Frontal cortex (tissue), 4 donors: ENCODE measurements at places on chromosomes 3 and 15. TPM values are rescaled to one million over a fixed set of nuclear protein-coding genes. Genes with fewer than 3 reads are reported as not detected.

DNA sequence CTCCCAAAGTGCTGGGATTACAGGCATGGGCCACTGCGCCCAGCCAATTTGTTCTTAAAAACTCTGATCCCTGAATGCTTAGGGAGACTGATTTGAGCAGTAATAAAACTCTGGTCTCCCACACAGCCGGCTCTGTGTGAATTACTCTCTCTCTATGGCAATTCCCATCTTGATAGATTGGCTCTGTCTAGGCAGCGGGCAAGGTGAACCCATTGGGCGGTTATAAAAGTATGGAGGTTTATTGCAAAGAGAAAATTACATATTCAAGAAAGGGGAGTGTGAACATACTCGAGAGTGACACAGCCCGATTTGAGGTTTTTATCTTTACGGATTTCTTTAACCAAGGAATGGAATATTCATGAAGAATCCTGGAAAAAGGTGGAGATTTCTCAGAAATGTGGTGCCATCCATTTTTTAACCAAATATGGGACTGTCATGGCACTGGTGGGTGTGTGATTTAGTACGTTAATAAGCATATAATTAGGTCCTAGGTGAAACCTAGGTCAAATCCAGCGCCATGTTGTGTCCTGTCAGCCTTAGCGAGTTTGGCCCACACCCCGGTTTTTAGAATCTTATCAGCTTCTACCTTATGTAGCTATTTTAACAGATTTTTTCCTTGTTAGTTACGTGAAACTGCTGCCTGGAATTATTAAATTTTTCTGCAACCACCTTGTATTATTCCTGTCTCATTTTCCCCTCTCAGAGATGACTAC lies 7.2 kb upstream of the GMPS start:
- no peak for DNase-seq

DNA sequence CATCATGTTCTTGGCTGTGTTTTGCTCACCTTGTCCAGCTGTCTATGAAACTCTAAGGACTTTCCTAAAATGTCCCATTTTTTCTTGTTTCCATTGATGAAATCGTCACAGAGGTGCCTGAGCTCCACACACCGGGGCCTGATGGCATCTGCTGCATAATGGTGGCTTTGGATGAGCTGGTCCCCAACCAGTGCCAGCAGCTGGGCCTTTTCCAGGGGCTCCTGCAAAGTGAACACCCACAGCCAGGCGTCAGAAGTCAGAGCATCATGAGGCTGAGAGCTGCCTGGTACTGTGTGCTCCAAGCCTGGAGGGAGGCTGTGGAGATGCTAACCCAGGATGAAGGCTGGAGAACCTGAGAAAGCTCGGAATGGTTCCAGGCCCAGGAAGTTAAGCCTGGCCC lies 46.9 kb downstream of the B3GNT5 start:
- DNase-seq: no peak

GRCh38 chr15:93809516-93809915 lies 421.8 kb upstream of the MCTP2 start:
- no peak for DNase-seq

- DNase-seq: no peak
Observed at GRCh38 chr15:36879568-36880222, 220.7 kb downstream of the MEIS2 start.

DNA sequence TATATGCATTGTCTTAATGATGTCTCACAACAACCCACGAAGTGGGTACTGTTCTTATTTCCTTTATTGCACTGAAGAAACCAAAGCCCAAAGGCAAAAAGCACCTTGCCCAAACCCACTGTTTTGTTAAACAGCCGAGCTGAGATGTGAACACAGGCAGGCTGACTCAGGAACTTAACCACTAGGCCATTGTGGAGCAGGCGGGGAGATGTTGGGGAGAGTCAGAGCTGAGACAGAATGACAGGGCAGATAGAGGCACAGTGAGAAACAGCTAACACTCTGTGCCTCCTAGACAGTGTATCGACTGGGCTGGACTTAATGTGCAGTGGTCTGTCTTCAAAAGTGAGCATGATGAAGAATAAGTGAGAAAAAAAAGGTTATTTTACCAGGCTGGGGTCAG lies 56.5 kb downstream of the RPLP1 start:
- no peak for DNase-seq

- no peak for DNase-seq
Observed at GRCh38 chr3:169255511-169255910, 408.0 kb downstream of the MECOM start.

GRCh38 chr3:36579746-36580145 lies 184.6 kb downstream of the DCLK3 start:
- no peak for DNase-seq

GRCh38 chr3:82474711-82475110 lies 713.3 kb upstream of the GBE1 start:
- no peak for DNase-seq

Gene SNURF
- 34.2 TPM for total RNA-seq

Gene CILP
- total RNA-seq: 0.41 TPM

Gene ERICH6
- under 0.01 TPM for total RNA-seq

DNA sequence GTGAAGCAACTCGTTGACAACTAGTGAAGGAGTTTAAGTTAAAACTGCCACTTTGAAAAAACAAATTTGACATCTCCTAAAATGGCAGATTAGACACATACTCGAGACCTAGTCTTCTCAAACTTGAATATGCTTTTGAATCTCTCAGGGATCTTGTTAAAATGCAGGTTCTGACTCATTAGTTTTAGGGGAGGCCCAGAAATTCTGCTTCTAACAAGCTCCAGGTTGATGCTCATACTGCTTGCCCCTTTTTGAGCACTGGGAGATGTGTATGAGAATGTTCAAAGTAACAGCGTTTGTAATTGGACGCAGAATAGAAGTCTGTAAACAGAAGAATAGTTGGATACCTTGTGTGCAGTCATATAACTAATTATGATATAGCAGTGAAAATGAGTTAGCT lies 1.6 kb downstream of the C3orf38 start:
- DNase-seq: no peak

DNA sequence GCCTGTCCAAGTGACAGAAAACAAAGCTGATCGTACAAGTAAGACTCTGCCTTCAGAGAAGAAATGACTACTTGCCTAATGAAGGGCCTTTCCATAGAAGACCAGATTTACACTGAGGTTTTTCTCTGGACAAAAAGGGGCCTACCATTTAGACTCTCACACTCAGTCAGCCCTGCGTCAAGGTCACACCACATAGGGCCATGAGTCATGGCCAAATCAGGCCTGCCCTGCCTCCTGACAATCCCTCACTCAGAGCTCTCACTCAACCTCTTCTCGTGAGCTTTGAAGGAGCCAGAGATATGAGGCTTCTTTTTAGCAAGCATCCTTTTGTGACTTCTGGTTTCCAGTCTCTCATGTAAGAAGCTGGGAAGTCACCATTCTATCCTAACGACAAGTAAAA lies 68.1 kb upstream of the NMNAT3 start:
- no peak for DNase-seq

Gene ATXN7
- total RNA-seq: 6.9 TPM

DNA sequence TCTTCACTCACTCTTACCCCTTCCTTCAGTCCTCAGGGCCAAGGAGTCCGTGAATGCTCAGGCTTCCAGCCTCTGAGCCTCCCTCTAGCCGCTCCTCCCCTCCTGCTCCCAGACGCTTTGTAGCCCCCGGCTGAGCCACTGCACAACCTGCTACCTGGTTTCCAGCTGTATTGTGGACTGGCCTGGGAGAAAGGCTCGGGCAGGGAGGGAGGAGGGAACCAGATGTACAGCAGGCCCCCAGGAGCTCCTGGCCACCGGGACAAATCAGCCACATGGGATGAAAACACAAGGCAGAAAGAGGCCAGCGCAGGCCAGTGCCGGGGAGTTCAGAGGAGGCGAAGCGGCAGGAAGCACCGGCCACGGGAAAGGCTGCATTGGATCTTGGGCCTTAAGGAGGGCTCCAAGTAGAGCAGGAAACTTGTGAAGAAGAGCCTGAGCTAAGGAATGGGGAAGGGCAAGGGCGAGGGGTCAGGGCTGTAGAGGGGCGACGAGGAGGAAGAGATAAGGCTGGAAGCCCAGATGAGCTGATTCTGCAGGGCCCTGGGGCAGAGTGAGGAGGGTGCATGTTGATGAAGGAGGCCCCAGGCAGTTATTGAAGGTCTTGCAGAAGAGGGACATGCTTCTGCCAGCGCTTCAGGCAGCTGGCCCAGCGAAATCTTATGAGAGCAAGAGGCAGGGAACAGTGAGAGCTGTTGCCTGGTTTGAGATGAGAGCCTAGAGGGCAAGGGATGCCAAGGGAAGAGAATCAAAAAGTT lies 14.3 kb downstream of the CPN2 start:
- no peak for DNase-seq

DNA sequence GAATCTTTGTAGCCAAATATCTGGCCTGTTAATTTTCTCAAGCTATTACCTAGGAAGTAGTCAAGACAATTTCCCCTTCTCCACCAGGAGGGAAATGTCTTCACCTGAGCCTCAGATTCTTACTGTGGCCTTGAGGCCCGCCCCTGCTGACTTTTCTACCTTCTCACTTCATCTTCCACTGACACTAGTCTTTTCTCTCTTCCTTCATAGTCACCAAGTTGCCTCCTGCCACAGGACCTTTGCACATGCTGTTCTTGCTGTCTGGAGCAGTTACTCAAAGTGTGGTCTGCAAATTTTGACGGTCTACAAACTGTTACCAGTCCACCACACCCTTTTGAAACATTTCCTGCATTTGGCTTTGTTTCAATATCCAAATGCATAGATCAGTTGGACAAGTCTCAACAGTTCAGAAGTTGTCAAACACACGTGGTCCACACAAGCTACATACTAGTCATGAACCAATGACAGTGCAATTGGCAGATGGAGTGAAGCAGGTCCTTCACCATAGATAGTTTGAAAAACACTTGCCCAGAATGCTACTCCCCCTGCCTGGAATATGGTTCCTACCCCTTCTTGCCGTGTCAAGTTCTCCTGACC lies 100.5 kb downstream of the OSBPL10 start:
- no peak for DNase-seq

- no peak for DNase-seq
Observed at GRCh38 chr3:35784169-35784568, 144.8 kb downstream of the ARPP21 start.

GRCh38 chr3:183268366-183268765 lies 15.3 kb downstream of the B3GNT5 start:
- no peak for DNase-seq

DNA sequence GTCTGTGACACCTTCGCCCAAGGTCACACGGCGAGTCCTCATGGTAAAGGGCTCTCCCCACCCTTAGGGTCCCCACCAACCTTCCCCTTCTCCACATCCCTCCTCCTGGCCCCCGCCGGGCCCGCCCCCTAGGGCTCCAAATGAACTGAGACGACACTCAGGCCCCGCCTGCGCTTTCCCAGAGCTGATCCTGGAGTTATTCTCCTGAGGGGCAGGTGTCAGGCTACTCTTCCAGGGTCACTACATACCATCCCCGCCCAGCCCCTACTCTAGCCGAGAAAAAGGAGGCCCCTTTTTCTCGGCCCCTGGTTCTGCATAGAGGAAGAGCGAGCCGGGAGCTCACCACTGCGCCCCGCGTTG lies 292 bp downstream of the USP4 start:
- no peak for DNase-seq

DNA sequence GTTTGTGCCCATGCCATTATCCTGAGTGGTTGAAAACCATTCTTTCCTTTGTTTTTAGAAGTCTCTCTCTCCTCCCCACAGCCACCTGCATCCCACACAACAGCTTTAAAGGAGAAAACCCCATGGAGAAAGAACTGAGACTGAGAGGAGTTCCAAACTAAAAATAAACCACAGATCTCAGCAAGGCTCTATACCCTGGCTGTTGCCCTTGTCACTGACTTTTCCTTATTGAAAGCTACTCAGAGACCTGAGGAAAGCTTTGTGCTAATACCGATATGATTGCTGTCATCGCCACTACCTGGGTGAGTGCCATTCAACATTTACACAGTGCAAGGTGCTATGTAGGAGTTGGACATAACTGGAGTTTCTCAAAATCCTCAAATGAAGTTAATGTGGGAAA lies 55.5 kb upstream of the RASGRP1 start:
- DNase-seq: no peak

Gene CYP8B1
- total RNA-seq: not detected

GRCh38 chr15:70556779-70557178 lies 206.6 kb downstream of the UACA start:
- DNase-seq: no peak

GRCh38 chr3:194688200-194688740 lies 2.6 kb downstream of the FAM43A start:
- DNase-seq: no peak

Gene TMEM158
- 19.6 TPM for total RNA-seq

Gene DCLK3
- total RNA-seq: 7.7 TPM

Gene PRSS50
- not detected for total RNA-seq

GRCh38 chr3:40504636-40505430 lies 1.0 kb upstream of the ZNF620 start:
- DNase-seq: no peak

DNA sequence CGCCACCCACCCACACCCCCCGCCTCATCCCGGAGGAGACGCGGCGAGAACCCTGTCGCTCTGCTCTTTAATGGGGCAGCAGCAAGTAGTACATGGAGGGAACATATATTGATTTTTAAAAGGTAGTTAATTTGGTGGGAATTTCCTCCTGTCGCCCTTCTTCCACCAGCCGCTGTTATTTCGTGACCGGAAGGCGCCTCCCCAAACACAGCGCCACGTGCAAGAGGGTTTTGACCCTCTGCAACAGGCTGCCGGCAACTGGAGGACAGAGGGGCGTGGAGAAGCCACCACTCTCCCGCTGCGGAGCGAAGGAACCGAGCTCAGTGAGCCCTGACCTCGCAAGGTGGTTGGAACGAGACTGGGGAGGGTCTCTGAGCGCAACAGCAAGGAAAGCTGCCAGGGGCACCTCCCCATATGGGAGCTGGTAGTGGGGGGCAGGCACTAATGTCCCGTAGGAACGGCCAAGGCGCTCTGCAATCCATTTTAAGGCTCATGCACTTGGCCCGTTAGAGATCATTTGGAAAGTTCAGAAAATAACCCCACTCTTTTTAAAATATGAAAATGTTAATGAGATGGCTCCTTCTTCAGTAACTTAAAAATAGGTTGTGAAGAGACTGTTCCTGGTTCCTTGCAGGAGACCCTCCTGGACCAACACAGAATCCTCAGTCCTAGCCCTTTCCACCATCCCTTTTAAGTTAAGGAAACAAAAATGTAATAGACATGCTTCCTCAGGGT lies 4.3 kb downstream of the ONECUT1 start:
- DNase-seq: no peak

Gene SLC24A1
- total RNA-seq: 1.6 TPM

Gene POPDC2
- 0.82 TPM for total RNA-seq

GRCh38 chr3:171384101-171384891 lies 75.9 kb downstream of the TNIK start:
- DNase-seq: no peak

DNA sequence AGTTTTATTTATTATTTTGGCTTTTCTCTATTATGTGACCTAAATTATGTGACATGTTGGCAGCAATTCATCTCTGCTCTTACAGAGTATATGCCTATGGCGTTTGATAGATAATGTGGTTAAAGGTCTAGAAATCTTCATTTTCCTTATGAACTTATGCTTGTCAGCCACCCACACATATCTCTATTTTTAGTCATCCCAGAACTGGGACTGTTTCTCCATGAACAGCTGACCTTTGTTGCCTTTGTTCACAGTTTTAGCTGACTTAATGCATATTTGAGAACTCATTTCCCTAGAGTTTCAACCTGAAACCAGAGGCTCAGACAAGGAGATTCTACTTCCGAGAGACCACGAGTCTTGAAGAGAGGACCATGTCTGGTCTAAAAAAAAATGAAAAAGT lies 176.5 kb downstream of the RAP2B start:
- no peak for DNase-seq

Gene FGF7
- total RNA-seq: 0.41 TPM
